ENCODE measurements at places on chromosomes 6 and 20. TPM values are rescaled to one million over a fixed set of nuclear protein-coding genes. Genes with fewer than 3 reads are reported as not detected.

- DNase-seq = no peak
Measured at GRCh38 chr20:57270204-57270984, 4.0 kb upstream of the BMP7 start.

Gene STMND1
- total RNA-seq = not detected

Gene REM1
- total RNA-seq = not detected

Gene SERINC1
- 52.4 TPM for total RNA-seq

DNA sequence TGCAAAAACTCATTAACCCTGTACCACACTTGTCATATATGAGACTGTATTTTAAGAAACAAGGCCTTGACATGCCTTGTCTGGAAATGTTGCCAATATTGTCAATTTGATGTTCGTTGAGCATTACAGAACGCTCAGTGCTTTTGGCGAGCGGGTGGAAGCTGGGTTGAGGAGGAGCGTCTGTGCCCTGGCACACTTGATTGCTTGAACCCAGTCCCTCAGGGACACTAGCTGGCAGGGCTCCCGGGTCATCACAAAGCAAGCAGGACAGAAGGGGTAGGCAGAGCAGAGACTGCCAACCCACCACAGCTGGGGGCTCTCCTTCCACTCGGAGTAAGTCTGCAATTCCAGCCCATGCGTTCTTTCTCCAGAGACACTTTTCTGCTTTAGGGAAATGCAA, 286.3 kb downstream of the KHDC1L start:
- no peak for DNase-seq

DNA sequence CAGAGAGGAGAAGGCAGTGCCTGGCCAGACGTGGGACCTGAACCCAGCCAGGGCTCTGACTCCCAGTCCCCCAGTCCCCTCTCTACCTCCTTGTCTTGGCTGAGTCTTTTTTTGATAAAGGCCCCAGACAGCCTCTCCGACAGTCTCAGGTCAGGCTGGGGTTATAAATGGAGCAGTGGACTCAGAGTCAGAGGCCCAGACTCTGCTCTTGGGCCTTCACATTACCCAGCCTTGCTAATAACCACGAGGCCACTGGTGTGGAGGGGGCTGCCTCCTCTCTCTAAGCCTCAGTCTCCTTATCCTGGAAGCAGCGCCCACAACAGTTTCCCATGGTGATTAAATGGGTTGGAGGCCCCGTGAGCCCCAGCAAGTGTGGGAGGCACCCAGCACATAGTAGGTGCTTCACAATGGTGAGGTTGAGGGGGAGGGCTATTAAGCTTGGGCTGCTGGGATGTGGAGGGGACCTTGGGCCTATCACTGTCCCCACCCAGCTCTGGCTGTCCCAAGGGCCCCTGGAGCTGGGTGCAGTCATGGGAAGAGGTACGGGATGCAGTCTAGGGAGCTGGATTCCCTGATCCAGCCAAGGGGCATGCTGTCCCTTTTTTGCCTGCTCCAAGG, 35.7 kb downstream of the TGM2 start:
- no peak for DNase-seq
